ENCODE measurements at places on chromosomes 4 and X. TPM values are rescaled to one million over a fixed set of nuclear protein-coding genes. Genes with fewer than 3 reads are reported as not detected.
A peak's percentile ranks its signal among the peaks of the same experiment; 100 is the strongest.

GRCh38 chrX:13646154-13646549 is 6.8 kb upstream of the TCEANC start:
- DNase-seq = no peak
- peaks cover 10% of the 10 kb centered on the region for H3K4me1 ChIP-seq
- H3K27me3 ChIP-seq = no peaks in the 10 kb centered on the region
- no peak overlapping the region for H3K27ac ChIP-seq
- no peak overlapping the region for H3K4me3 ChIP-seq
- no peaks in the 10 kb centered on the region for H3K36me3 ChIP-seq

DNA sequence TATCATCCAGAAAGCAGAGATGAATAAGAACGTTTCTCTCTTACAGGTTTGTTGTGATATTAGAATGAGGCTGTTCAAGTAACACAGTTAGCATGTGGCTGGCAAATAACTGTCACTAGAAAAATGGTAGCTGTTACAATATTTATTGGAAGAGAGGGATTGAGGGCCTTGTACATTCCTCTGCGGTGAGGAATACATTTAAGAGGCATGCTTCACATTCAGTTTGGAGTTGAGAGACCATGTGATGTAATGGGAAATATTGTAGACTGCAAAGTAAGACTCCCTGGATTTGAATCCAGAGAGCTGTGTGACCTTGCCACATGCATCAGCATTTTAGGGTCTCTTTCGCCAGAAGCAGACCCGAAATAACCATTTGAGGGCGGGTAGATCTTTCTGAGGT is 104.8 kb upstream of the KIT start:
- DNase-seq = no peak
- no peaks in the 10 kb centered on the region for H3K36me3 ChIP-seq
- H3K4me3 ChIP-seq = no peak overlapping the region
- no peaks in the 10 kb centered on the region for H3K4me1 ChIP-seq
- no peak overlapping the region for H3K27ac ChIP-seq

DNA sequence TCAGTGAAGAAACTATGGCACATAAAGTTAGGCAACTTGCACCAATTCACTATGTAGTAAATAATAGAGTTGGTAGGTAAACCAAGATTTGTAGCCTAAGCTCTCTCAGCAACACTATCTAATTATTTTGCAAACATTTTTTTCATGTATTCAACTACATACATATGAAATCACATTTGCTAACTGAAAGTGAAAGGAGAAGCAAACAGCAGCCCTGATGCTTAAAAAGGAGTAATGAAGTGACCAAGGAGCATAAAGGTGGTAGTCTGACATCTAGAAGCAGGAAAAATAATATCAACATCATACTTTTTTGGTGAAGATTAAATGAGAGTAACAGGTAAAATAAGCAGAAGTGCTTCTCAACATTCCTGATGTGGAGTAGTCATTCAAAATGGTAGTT is 603.7 kb downstream of the GRXCR1 start:
- no peaks in the 10 kb centered on the region for H3K4me1 ChIP-seq
- H3K36me3 ChIP-seq = no peaks in the 10 kb centered on the region
- H3K27ac ChIP-seq = no peak overlapping the region
- no peaks in the 10 kb centered on the region for H3K27me3 ChIP-seq

- no peaks in the 10 kb centered on the region for H3K27me3 ChIP-seq
- H3K27ac ChIP-seq = no peak overlapping the region
- DNase-seq = peak; percentile 15
These were observed 22.4 kb downstream of the GAB1 start for GRCh38 chr4:143358923-143359643.

DNA sequence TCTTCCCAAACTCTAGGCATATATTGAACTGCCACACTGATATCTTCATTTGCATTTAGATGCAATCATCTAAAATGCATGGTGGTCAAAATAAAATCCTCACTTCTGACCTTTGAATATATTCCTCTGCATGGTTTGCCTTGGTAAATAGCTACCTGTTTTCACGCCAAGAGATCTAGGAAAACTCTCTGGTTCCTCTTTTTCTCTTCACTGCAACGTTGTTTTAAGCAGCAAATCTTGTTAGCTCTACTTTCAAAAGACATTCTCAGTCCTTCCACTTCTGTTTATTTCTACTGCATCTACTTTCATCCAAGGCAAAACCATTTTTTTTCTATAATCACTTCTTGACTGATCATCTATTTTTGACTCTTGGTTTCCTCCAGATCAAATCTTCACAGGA is 1001.6 kb upstream of the GRID2 start:
- H3K4me3 ChIP-seq = no peak overlapping the region
- DNase-seq = no peak
- no peaks in the 10 kb centered on the region for H3K27me3 ChIP-seq

DNA sequence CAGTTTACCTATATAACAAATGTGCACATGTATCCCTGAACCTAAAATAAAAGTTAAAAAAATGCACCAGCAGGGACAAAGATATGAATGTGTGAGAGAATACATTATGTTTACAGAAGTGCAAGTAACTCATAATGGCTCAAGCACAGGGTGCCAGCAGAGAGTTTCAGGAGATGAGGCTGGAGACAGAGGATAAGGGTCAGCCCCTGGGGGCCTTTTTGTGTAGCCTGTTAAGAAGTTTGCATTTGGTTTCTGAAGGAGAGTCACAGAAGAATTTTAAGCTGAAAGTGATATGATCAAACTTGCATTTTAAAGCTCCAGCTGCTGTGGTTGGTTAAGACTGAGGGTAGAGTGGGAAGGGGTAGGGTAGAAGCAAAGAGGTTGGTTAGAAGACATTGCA is 48.6 kb upstream of the CAPN6 start:
- H3K4me1 ChIP-seq = no peaks in the 10 kb centered on the region
- H3K27me3 ChIP-seq = no peaks in the 10 kb centered on the region
- H3K4me3 ChIP-seq = no peak overlapping the region
- H3K36me3 ChIP-seq = no peaks in the 10 kb centered on the region
- H3K27ac ChIP-seq = no peak overlapping the region
- no peak for DNase-seq

GRCh38 chrX:154439841-154440240 is 2.9 kb downstream of the GDI1 start:
- H3K4me3 ChIP-seq = no peak overlapping the region
- DNase-seq = no peak
- H3K4me1 ChIP-seq = peaks cover 56% of the 10 kb centered on the region

GRCh38 chr4:82320351-82320750 is 53.4 kb downstream of the HNRNPD start:
- H3K4me3 ChIP-seq = no peak overlapping the region
- no peaks in the 10 kb centered on the region for H3K4me1 ChIP-seq
- no peaks in the 10 kb centered on the region for H3K36me3 ChIP-seq
- no peak for DNase-seq
- H3K27me3 ChIP-seq = no peaks in the 10 kb centered on the region

- H3K36me3 ChIP-seq = peaks cover 83% of the 10 kb centered on the region
- peaks cover 15% of the 10 kb centered on the region for H3K4me1 ChIP-seq
- H3K4me3 ChIP-seq = no peak overlapping the region
- H3K27me3 ChIP-seq = no peaks in the 10 kb centered on the region
- DNase-seq = no peak
- no peak overlapping the region for H3K27ac ChIP-seq
These were observed 64.3 kb upstream of the TLR2 start for GRCh38 chr4:153619811-153620210.

- no peak overlapping the region for H3K27ac ChIP-seq
- no peaks in the 10 kb centered on the region for H3K4me1 ChIP-seq
- no peak overlapping the region for H3K4me3 ChIP-seq
- H3K27me3 ChIP-seq = peaks cover 5% of the 10 kb centered on the region
- DNase-seq = no peak
- no peaks in the 10 kb centered on the region for H3K36me3 ChIP-seq
These were observed 24.8 kb upstream of the SMARCA5 start for GRCh38 chr4:143488687-143489086.

- H3K4me1 ChIP-seq = no peaks in the 10 kb centered on the region
- H3K27me3 ChIP-seq = no peaks in the 10 kb centered on the region
- H3K27ac ChIP-seq = no peak overlapping the region
- no peaks in the 10 kb centered on the region for H3K36me3 ChIP-seq
- H3K4me3 ChIP-seq = no peak overlapping the region
- no peak for DNase-seq
These were observed 272.4 kb upstream of the SMIM31 start for GRCh38 chr4:164481306-164482091.

DNA sequence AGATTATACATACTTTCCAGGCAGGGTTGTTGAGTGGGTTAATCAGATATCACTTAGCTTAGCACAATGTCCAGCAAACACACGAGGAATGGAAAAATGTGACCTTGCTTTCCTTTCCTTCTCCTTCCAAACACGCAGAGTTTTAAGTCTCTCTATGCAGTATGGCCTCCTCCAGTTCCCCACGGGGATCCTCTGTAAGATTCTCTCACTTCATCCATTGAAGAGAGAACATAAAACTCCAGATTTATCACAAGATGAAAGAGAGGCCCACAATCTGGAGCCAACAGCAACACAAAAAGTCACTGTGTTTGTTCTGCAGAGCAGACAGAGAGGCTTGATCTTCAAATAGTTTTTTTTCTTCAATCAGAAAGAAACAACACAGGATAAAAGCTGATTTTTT is 336.8 kb upstream of the CLNK start:
- H3K36me3 ChIP-seq = no peaks in the 10 kb centered on the region
- H3K27ac ChIP-seq = no peak overlapping the region
- H3K4me1 ChIP-seq = no peaks in the 10 kb centered on the region
- no peak overlapping the region for H3K4me3 ChIP-seq
- no peak for DNase-seq

DNA sequence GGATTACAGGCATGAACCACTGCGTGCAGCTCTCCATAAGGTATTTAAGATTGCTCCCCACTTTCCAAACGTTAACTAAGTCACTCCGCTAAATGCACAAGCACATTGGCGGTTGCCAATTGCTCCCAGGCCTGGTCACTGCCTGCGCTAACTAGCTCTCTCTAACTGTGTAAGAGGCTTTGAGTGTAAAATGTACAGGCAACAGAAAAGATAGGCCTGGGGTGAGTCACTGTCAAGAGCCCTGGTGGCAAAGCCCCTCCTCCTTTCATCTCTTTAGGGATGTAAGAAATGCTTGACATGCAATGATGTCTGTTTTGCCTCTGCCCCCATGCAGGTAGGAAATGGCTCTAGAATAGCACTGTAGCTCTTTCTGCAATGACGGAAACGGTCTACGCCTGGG is 329.7 kb upstream of the GATB start:
- no peak for DNase-seq
- H3K27ac ChIP-seq = no peak overlapping the region
- H3K4me1 ChIP-seq = peaks cover 31% of the 10 kb centered on the region

GRCh38 chr4:149997881-149998421 is 80.3 kb upstream of the DCLK2 start:
- no peaks in the 10 kb centered on the region for H3K4me1 ChIP-seq
- H3K27ac ChIP-seq = no peak overlapping the region
- H3K27me3 ChIP-seq = no peaks in the 10 kb centered on the region
- no peaks in the 10 kb centered on the region for H3K36me3 ChIP-seq

- H3K27ac ChIP-seq = no peak overlapping the region
- no peaks in the 10 kb centered on the region for H3K36me3 ChIP-seq
- H3K4me3 ChIP-seq = no peak overlapping the region
- no peaks in the 10 kb centered on the region for H3K27me3 ChIP-seq
- peaks cover 18% of the 10 kb centered on the region for H3K4me1 ChIP-seq
- no peak for DNase-seq
These were observed 11.1 kb upstream of the MGST2 start for GRCh38 chr4:139654516-139654915.

DNA sequence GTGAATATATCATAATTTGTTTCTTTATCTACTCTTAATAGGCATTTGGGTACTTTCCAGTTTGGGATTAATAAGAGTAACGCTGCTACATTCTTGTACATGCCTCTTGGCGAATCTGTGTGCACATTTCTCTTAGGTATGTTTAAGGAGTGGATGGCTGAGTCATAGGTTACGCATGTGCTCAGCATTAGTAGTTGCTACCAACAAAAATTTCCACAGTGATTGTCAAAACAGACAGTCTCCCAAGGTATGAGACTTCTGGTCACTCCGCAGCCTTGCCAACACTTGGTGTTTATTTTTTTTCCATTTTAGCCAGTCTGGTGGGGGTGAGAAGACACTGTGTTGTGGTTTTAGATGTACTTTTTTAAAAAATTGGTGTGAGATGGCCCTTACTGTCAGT is 44.6 kb downstream of the FGFBP1 start:
- H3K4me1 ChIP-seq = no peaks in the 10 kb centered on the region
- no peak for DNase-seq
- no peak overlapping the region for H3K27ac ChIP-seq
- H3K4me3 ChIP-seq = no peak overlapping the region
- peaks cover 4% of the 10 kb centered on the region for H3K27me3 ChIP-seq
- H3K36me3 ChIP-seq = no peaks in the 10 kb centered on the region

GRCh38 chr4:14583752-14584151 is 418.5 kb upstream of the CPEB2 start:
- DNase-seq = no peak
- H3K36me3 ChIP-seq = no peaks in the 10 kb centered on the region
- H3K27me3 ChIP-seq = no peaks in the 10 kb centered on the region

GRCh38 chr4:138090150-138090917 is 151.8 kb downstream of the SLC7A11 start:
- no peak overlapping the region for H3K4me3 ChIP-seq
- H3K27me3 ChIP-seq = no peaks in the 10 kb centered on the region
- no peaks in the 10 kb centered on the region for H3K36me3 ChIP-seq

GRCh38 chrX:95762716-95763115 is 921.9 kb upstream of the DIAPH2 start:
- H3K4me1 ChIP-seq = no peaks in the 10 kb centered on the region
- H3K36me3 ChIP-seq = no peaks in the 10 kb centered on the region
- no peak for DNase-seq
- no peaks in the 10 kb centered on the region for H3K27me3 ChIP-seq
- H3K27ac ChIP-seq = no peak overlapping the region

- no peak overlapping the region for H3K4me3 ChIP-seq
- no peaks in the 10 kb centered on the region for H3K27me3 ChIP-seq
- no peaks in the 10 kb centered on the region for H3K4me1 ChIP-seq
These were observed 456.1 kb downstream of the FGF13 start for GRCh38 chrX:138255373-138255772.

- DNase-seq = no peak
- no peaks in the 10 kb centered on the region for H3K27me3 ChIP-seq
- no peak overlapping the region for H3K4me3 ChIP-seq
These were observed 116.8 kb upstream of the SHISA3 start for GRCh38 chr4:42280327-42281095.

DNA sequence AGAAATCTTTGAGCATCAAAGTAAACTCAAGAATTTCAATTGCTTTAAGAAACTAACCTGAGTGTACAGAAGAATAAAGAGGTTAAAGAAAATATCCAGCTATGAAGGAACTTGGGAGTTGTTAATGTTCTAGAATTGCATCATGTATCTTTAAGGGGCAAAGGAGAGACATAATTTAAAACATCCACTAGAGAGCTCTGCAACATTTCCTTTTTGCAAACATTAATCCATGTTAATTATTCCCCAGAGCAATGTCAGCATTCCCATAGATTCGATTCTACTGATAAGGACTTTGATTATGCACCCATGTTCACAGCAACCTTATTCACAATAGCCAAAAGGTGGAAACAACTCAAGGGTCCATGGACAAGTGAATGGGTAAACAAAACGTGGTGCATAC is 80.2 kb upstream of the SORBS2 start:
- no peaks in the 10 kb centered on the region for H3K27me3 ChIP-seq
- DNase-seq = no peak
- H3K27ac ChIP-seq = no peak overlapping the region
- H3K36me3 ChIP-seq = no peaks in the 10 kb centered on the region
- no peak overlapping the region for H3K4me3 ChIP-seq
- H3K4me1 ChIP-seq = no peaks in the 10 kb centered on the region

GRCh38 chr4:112736718-112737135 is 99.8 kb downstream of the LARP7 start:
- no peaks in the 10 kb centered on the region for H3K4me1 ChIP-seq
- H3K27ac ChIP-seq = no peak overlapping the region
- no peak overlapping the region for H3K4me3 ChIP-seq
- no peaks in the 10 kb centered on the region for H3K36me3 ChIP-seq

PLP2 gene
- 228 TPM for polyA plus RNA-seq

AFF2 gene
- polyA plus RNA-seq = not detected

PLXNB3 gene
- not detected for polyA plus RNA-seq

CD38 gene
- polyA plus RNA-seq = 0.69 TPM

LPAR4 gene
- polyA plus RNA-seq = not detected
